ENCODE measurements at places on chromosomes 2 and 18.
A peak's percentile ranks its signal among the peaks of the same experiment; 100 is the strongest.

GRCh38 chr18:12296087-12296403, 12.0 kb upstream of the TUBB6 start:
- DNase-seq: no peak

DNA sequence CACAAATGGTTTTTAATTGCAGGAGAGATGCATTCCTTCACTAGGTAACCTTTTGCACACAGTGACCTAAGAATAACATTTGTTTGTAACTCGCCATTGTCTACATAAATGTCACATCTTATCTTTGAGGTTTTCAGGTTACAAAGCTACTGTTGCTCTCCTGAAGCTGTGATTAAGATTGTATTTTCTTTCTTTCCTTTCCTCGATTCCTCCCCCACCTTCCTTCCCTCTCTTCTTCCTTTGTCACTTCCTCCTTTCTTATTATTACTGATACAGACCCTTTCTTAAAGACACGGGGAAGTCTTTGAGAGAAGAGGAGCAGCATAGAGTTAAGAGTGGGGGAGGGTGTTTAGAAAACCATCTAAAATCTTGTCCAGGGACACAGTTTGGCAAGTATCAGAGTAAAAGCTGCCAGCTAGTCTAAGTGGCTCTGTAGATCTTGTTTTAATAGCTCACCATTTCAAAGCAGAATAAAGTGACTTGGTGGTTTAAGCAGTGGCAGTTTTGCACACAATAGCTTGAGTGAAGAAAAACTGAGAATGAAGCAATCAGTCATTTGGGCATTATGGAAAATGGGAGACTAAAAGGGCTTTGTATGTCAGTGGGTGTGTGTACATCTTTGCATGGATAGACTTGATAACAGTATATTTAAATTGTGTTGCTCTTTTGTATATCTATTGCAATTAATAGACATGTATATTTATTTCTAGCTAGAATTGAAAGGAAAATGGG, 10.9 kb downstream of the CERS6 start:
- DNase-seq: no peak

- DNase-seq: no peak
These were observed 425 bp upstream of the SALL3 start for GRCh38 chr18:78979056-78979729.

- no peak for DNase-seq
These were observed 42.2 kb downstream of the FRZB start for GRCh38 chr2:182824056-182824766.

DNA sequence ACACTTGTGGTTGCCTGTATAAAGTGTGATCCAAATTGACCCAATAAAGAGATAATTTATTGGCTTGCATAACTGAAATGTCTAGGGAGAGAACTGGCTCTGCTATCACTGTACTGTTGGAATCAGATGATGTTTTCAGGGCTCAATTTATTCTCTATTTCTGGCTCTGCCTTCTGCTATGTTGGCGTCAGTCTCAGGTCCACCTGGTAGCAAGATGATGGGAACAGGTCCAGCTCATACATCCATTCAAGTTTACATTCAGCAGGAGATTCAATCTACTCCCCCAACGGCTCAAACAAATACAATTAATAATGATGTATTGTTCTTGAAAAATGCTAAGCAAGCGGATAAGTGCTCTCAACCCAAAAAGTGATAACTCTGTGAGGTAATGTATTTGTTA, 297.7 kb upstream of the SYT4 start:
- DNase-seq: no peak

GRCh38 chr2:70084973-70085710, 2.1 kb upstream of the PCBP1 start:
- peak; percentile 94 for DNase-seq

DNA sequence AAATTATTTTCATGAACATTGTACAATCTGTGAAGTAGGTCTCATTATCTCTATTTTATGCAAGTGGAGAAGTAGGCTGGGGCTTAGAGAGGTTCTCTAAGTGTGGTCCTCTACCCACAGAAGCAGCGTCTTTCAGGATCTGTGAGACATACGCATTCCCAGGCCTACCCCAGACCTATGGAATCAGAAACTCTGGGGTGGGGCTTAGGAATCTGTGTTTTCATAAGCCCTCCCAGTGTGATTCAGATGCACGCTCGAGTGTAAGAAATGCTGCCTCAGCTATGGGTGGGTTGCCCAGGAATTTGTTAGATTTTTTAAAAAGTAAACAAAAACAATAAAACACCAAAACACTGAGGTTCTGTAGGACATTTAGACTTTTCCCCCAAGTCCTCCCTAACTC, 14.8 kb upstream of the ZAP70 start:
- no peak for DNase-seq

- DNase-seq: no peak
These were observed 482.0 kb upstream of the SALL3 start for GRCh38 chr18:78497641-78498040.

- DNase-seq: no peak
These were observed 1.9 kb upstream of the ODC1 start for GRCh38 chr2:10449838-10450691.

- no peak for DNase-seq
These were observed 58.3 kb downstream of the FEZ2 start for GRCh38 chr2:36539631-36540030.

DNA sequence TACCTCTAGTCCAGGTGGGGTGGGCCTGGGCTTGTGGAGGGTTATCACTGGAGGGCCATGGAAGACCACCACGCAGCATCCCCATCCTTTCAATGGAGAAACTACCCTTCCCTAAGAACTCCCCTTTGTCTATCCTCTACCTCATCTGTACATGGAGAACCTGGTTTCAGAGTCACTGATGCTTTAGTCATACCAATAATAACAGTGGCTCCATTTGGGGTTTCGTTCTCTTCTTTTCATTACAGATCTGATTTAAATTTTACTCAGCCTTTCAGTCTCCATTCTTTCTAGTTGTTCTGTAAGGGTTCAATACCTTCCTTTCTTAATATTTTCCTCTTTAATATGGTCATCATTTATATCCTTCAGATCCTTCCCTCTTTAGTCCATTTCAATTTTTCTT, 54.6 kb upstream of the ZFP36L2 start:
- DNase-seq: no peak

GRCh38 chr2:169526451-169526850, 16.9 kb downstream of the KLHL41 start:
- DNase-seq: no peak

- no peak for DNase-seq
These were observed 125.9 kb upstream of the SMAD7 start for GRCh38 chr18:49076654-49077166.

DNA sequence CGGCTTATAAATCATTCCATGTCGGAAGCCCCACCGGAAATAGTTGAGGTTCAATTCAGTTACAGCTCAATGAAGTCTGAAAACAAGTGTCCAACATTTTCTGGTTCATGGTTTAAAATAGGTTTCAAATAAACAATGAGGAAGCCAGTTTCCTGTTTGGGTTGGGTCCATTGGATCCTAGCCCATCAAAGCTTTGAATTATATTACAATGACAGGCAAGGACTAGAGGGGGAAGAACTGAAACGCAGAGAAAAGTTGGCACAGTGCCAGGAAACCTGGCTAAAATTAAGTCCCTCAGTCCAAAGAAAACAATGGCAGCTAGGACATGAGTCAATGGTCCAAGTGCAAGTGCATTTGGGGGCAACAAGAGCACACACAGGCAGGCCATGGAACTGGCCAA, 32.0 kb downstream of the SLC14A1 start:
- no peak for DNase-seq

- no peak for DNase-seq
These were observed 44.0 kb upstream of the PDCL3 start for GRCh38 chr2:100518801-100519200.

DNA sequence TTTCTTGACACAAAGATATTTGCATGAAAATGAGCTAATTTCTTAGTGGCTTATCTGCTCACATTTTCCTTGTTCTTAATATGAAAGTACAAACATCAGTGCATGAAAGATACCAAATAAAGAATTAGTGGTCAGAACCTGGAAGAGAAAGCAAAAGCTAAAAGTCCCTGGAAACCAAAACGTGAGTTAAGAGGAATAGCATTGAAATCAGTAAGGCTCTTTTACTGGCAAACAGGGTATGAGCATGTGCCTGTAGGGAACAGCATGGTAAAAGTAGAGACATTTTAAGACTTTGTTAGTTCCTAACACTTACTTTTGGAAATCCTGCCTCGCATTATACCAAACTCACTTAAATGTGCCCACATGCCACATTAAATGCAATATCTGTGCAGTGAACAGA, 31.9 kb upstream of the CWC22 start:
- DNase-seq: no peak

- DNase-seq: no peak
These were observed 96.9 kb downstream of the CTAGE1 start for GRCh38 chr18:22320771-22321170.

- no peak for DNase-seq
These were observed 162.8 kb downstream of the LDLRAD4 start for GRCh38 chr18:13381331-13381730.

- DNase-seq: no peak
These were observed 220.6 kb upstream of the LRRTM1 start for GRCh38 chr2:80525152-80525551.

GRCh38 chr2:239353692-239354091, 47.1 kb downstream of the HDAC4 start:
- DNase-seq: no peak

DNA sequence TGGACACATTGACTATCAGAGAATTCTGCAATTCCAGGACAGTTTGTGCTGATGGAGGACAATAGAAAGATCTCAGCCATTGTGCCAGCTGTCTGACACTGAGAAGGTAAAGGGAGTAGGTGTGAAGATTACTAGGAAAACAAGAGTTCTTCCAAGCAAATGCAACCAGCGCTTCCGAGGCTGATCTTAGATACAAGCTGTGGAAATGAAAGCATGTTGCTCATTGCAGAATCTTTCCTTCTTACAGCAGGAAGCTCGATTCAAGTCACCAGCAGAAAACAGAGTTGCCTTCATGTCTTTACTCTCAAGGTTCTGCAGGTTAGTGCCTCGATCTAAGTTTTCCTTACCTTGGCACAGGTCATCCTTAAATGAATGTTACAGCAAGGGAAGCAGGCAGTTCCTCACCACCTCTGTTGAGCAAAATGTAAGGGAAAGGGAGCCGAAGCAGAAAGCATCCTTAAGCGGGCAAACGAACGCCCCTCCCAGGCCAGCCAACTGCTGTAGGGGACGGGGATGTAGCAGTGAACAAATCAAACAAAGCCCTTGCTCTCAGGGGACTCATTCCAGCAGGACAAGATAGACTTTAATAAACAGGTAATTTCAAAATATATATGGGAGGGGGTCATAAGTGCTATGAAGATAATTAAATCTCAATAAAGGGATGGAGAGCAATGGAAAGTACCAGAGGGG, 54.3 kb downstream of the MARCHF4 start:
- no peak for DNase-seq

- DNase-seq: no peak
These were observed 159.8 kb downstream of the TAF4B start for GRCh38 chr18:26386002-26386401.

DNA sequence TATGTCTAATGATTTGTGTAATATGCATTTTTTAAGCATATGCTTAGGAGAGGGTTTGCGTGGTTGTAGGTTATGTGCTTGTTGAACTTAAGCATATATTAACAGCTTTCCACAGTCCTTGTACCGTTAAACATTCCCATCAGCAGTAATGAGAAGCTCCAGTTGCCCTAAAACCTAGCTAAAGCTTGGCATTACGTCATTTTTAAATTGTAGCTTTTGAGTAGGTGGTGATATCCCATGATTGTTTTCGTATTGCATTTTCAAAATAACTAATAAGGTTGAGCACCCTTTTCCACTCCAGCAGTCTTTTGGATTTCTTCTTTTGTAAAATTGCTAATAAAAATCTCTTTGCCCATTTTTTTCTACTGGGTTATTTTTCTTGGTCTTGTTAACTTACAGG, 453.1 kb upstream of the GCFC2 start:
- no peak for DNase-seq

DNA sequence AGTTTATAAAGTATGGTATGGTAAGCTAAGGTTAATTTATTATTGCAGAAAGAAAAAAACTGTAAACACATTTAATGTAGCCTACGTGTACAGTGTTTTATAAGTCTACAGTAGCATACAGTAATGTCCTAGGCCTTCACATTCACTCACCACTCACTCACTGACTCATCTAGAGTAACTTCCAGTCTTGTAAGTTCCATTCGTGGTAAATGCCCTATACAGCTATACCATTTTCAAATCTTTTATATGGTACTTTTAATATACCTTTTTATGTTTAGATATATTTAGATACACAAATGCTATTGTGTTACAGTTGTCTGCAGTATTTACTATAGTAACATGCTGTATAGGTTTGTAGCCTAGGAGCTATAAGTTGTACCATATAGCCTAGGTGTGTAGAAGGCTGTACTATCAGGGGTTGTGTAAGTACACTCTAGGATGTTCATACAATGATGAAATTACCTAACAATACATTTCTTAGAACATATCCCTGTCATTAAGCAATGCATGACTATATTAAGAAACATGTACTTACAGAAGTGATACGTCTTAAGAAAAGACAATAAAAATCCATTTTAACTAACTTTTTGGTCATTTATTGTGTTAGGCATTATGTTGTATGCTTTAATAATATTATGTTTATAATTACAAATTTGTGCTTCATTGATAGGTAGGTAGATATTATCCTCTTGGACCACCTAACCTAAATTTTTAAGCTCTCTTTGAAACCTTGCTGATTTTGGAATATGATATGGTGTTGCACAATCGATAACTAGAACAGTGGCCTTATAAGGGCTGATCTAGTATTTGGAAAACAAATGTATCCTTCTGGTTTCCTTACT, 51.9 kb downstream of the VRK2 start:
- no peak for DNase-seq

GRCh38 chr2:152336854-152337510, 2.0 kb downstream of the FMNL2 start:
- DNase-seq: no peak

GRCh38 chr2:191463790-191464189, 214.1 kb upstream of the NABP1 start:
- DNase-seq: no peak

GRCh38 chr2:159795841-159796690, 1.9 kb downstream of the CD302 start:
- DNase-seq: no peak

DNA sequence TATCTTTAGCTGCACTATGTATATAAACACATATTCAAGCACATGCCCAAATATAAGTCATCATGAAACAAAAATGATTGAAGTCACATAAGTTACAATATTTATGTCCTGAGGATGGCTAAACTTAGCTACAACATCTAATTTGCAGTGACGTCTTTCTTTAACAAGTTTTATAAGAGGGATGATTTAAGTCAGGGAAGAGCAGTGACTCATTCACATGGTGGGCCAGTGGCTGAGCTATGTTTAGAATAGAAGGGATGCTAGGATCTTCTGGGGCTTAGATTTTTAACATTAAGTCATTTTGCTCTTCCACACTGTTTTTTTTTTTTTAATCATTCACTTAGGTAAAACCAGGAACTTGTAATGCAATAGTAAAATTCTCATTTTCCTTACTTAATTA, 22.3 kb downstream of the ADCYAP1 start:
- no peak for DNase-seq

- DNase-seq: no peak
These were observed 67.5 kb downstream of the CSRNP3 start for GRCh38 chr2:165536851-165537499.
